ENCODE measurements at places on chromosomes 3 and 15. TPM values are rescaled to one million over a fixed set of nuclear protein-coding genes. Genes with fewer than 3 reads are reported as not detected.

The EFL1 gene
- polyA plus RNA-seq: 19.1 TPM

- H3K4me1 ChIP-seq: peaks cover 4% of the 10 kb centered on the region
- no peak overlapping the region for H3K27ac ChIP-seq
- no peak for DNase-seq
Measured at GRCh38 chr3:14398797-14399106, 3.7 kb upstream of the SLC6A6 start.

The EIF5A2 gene
- 31.9 TPM for polyA plus RNA-seq

GRCh38 chr15:97235611-97235985, 724.9 kb upstream of the ARRDC4 start:
- H3K27ac ChIP-seq: no peak overlapping the region
- DNase-seq: no peak
- no peaks in the 10 kb centered on the region for H3K36me3 ChIP-seq

DNA sequence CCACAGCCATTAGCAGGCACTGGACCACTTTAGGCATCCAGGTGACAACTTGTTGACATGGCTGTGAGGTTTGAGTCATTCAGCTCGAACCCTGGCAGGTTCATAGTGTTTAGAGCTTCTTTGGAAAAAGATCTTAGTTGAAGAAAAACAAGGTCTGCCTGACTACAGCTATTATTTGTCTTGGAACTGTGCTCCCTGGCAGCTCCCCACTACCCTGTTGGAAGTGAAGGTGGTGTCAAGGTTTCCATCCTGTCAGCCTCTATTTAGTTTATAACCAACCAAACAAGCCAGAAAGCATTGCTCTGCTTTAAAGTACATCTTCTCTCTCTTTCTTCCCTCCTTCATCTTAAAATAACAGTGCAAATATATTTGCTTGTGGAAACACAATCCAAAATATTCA, 56.8 kb downstream of the KAT2B start:
- no peaks in the 10 kb centered on the region for H3K36me3 ChIP-seq
- no peaks in the 10 kb centered on the region for H3K27me3 ChIP-seq
- DNase-seq: no peak
- H3K27ac ChIP-seq: no peak overlapping the region
- H3K4me3 ChIP-seq: no peak overlapping the region
- H3K4me1 ChIP-seq: no peaks in the 10 kb centered on the region

The GOLGA8O gene
- 0.19 TPM for polyA plus RNA-seq

- H3K4me3 ChIP-seq: no peak overlapping the region
- H3K36me3 ChIP-seq: no peaks in the 10 kb centered on the region
- no peaks in the 10 kb centered on the region for H3K27me3 ChIP-seq
- H3K27ac ChIP-seq: no peak overlapping the region
- no peak for DNase-seq
- H3K4me1 ChIP-seq: no peaks in the 10 kb centered on the region
Measured at GRCh38 chr15:60840703-60841411, 361.9 kb upstream of the ICE2 start.

- no peaks in the 10 kb centered on the region for H3K36me3 ChIP-seq
- H3K27ac ChIP-seq: no peak overlapping the region
- DNase-seq: no peak
- no peaks in the 10 kb centered on the region for H3K4me1 ChIP-seq
- H3K27me3 ChIP-seq: no peaks in the 10 kb centered on the region
Measured at GRCh38 chr15:92733090-92733933, 77.7 kb upstream of the FAM174B start.

DNA sequence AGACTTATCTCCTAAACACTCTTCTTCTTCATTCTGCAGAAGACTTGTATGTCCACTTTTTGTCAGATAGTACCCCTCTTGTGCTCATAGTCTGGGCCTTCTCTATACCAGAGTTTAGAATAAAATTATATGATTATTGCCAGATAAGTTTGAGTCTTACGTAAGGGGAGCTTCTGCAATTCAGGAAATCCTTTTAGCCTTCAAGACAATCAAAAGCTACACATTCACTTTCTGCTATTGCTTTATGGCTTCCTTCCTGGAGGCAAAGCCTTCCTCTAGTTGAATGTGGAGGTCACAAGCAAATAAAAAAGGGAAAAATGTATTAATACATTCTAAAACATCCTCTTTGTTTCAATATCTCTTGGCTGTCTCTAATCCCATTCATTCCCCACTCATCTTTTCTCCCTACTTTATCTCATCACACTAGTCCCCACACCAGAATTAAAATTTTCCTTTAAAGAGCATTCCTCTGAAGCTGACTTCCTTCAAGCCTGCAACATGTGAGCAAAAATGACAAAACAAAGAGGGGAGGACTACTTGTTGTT, 186.8 kb downstream of the CPNE4 start:
- no peak overlapping the region for H3K27ac ChIP-seq
- H3K36me3 ChIP-seq: no peaks in the 10 kb centered on the region
- no peak for DNase-seq
- H3K4me3 ChIP-seq: no peak overlapping the region
- H3K4me1 ChIP-seq: no peaks in the 10 kb centered on the region

DNA sequence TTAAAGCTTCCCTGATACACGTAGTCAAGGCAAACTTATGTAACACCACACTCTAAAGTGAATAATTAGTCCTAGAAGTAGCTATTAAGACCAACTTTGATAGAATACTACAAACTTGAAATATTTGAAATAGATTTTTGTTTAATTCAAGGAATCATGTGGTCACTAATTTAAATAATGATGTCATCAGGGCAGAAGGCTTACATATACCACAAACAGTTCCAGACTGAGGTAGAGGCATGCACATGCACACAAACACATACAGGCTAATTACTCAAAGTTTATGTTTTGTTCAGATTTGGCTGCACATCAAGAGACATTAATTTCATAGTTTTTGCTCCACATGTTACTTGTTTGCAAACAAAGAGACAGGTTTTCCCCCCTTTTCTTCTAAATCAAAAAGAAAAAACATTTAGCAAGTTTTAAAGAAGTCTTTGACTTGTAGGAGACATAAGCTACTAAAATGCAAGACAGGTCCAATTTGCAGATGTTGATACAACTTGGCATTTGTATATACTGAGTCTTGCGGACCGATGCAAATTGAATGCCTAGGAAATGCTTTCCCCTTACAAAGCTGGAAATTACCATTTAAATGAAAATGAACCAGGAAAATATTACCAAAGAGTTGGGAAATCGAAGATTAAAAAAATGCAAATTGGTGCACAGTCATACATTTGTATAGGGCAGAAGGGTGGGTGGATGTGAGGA, 594.8 kb downstream of the MAGI1 start:
- no peak overlapping the region for H3K4me3 ChIP-seq
- peak; percentile 17 for DNase-seq
- no peak overlapping the region for H3K27ac ChIP-seq
- H3K4me1 ChIP-seq: no peaks in the 10 kb centered on the region
- H3K27me3 ChIP-seq: no peaks in the 10 kb centered on the region
- H3K36me3 ChIP-seq: no peaks in the 10 kb centered on the region

DNA sequence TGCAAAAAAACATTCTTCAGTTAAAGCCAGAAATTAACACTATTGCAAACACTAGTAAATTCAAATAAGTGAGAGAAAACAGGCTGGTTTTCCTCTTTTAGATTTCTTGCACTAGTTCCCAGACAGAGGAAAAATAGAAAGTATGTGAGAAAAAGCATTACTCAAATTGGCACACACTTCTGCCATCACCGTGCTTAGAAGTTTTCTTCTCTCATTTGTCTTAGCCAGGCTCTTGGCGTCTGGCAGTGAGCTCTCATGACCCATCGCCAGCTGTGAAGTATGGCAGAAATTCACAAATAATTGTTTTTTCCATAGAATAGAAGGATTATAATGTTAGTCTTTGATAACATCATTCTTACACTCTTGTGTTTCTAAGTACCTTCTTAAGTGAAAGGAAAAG, 515.9 kb downstream of the GBE1 start:
- no peak overlapping the region for H3K27ac ChIP-seq
- no peaks in the 10 kb centered on the region for H3K36me3 ChIP-seq
- no peaks in the 10 kb centered on the region for H3K4me1 ChIP-seq
- no peaks in the 10 kb centered on the region for H3K27me3 ChIP-seq

The GNAT1 gene
- polyA plus RNA-seq: not detected

The KCNH8 gene
- polyA plus RNA-seq: not detected

The TM4SF4 gene
- 0.98 TPM for polyA plus RNA-seq

- no peaks in the 10 kb centered on the region for H3K36me3 ChIP-seq
- H3K27ac ChIP-seq: no peak overlapping the region
- H3K27me3 ChIP-seq: no peaks in the 10 kb centered on the region
- no peak for DNase-seq
- H3K4me3 ChIP-seq: no peak overlapping the region
Measured at GRCh38 chr3:10524799-10525301, 19.5 kb upstream of the ATP2B2 start.

DNA sequence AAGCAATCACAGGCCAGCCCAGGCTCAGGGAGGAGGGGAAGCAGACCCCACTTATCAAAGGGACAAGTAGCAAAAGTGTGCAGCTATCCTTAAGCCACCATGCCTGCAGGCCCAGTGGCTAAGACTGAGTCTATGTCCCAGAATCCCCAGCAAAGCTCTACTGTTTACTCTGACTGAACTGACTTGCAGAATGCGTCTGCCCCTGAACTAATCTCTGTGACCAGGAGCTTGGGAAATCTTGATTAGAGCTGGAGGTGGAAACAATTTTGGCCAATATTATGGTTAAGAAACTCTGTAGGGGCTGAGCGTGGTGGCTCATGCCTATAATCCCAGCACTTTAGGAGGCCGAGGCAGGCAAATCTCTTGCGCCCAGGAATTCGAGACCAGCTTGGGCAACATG, 22.6 kb downstream of the DPH3 start:
- H3K4me3 ChIP-seq: no peak overlapping the region
- DNase-seq: no peak
- H3K4me1 ChIP-seq: peaks cover 13% of the 10 kb centered on the region
- no peak overlapping the region for H3K27ac ChIP-seq

- no peaks in the 10 kb centered on the region for H3K36me3 ChIP-seq
- H3K4me3 ChIP-seq: no peak overlapping the region
- no peaks in the 10 kb centered on the region for H3K4me1 ChIP-seq
- H3K27ac ChIP-seq: no peak overlapping the region
- no peaks in the 10 kb centered on the region for H3K27me3 ChIP-seq
Measured at GRCh38 chr15:28948036-28948435, 62.3 kb downstream of the APBA2 start.
